ENCODE measurements at places on chromosomes 16 and 17.

- peak; percentile 45 for DNase-seq
Observed at GRCh38 chr17:48547808-48548522, 3.1 kb upstream of the HOXB2 start.

GRCh38 chr16:80347900-80348299, 192.9 kb upstream of the DYNLRB2 start:
- no peak for DNase-seq

GRCh38 chr16:56311208-56312027, 113.9 kb downstream of the AMFR start:
- DNase-seq, result no peak

DNA sequence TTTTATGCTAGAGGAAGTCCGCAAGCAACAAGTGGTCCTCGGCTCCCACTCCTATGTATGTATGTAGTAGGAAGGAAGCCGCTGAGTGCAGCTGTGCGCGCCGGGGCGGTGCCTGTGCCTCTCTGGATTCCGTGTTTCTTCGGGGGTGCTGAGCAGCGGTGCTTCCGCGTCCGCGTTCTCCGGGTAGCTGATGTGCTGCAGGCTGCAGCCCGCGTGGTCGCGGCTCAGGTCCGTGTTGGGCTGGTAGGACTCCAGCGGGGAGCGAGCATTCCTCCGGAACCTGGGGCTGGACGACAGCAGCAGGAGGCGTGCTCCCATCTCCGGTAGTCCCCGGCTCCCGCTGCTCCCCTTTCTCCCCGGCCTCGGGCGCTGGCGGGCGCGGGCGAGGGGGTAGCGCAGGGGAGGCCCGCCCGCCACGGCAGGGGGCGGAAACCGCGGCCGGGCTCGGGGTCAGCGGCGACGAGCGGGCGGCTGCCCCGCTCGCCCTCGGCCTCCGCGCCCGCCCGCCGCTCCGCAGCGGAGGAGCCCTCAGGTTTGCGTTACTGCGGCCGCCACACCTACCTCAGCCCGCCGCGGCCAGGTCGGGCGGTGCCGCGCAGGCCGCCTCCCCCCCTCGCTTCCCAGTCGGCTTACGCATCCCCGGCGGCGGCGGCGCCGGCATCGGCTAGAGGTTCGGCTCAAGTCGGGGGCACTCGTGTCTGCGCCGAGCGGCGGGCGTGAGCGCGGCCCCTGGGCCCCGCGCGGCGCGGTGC, 487 bp downstream of the C17orf67 start:
- DNase-seq, result peak; percentile 57

DNA sequence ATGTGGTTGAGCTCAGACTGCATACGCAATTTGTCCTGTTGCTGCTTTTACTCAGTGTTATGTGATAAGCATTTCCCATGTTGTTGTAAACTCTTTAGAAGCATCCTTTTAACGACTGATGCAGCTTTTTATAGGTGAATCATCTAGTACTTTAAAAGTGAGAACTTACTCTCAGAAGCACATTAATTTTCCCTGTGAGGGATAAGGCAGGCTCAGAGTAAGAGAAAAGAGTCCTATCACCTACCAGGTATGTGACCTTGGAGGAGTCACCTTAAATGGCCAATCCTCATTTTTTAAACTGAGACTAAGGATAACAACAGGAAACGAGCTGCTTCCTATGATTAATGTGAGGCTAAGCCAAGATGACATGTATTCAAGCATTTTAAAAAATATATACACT, 34.4 kb upstream of the GAN start:
- no peak for DNase-seq

GRCh38 chr17:39599665-39600231, 8.0 kb downstream of the NEUROD2 start:
- no peak for DNase-seq

- DNase-seq, result peak; percentile 61
Observed at GRCh38 chr17:48505788-48506187, 25.0 kb downstream of the HOXB1 start.

DNA sequence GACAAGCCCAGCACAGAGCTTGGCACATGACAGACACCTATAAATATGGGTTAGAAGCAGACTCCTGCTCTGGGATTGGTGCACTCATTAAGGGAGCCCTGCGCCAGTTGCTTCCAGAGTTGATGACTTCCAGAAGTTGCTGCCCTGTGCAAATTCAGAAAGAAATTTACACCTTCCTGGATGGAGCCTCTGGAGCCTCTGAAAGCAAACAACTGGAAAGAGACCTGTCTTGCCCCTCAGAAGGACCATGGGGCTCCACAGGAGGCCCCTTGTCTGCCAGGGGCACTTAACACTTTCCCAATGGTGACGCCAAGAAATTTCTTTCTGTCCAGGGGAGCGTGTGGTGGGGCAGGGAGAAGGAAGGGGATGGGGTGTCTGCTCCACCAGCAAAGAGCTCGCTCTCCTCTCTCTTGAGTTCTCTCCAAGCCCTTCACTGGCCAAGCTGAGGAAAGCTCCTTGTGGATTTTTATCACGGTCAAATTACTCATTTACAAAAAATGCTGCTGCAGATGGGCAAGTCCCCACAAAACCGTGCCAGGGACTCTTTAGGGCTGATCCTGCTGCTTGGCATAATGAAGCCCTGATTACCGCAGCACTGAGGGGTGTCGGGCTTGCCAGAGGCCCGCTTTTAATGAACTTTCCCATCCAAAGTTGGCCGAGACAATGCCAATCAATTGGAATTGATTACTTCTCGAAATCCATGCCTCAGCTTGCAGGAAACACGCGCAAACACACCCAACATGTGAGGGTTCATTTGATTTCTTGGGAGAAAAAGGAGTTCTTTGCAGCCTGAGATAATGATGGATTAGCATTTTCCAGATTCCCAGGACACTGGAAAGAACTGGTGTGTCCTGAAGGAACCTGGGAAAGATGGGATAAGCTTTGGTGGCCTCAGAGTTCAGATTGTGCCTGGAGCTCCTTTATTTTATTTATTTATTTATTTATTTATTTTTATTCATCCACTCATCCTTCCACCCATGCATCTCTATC, 583.6 kb upstream of the CDH5 start:
- DNase-seq, result no peak
